ENCODE measurements at places on chromosomes 2 and 18.

- DNase-seq, result no peak
These were observed 48.7 kb downstream of the KIF3C start for GRCh38 chr2:25933622-25934021.

DNA sequence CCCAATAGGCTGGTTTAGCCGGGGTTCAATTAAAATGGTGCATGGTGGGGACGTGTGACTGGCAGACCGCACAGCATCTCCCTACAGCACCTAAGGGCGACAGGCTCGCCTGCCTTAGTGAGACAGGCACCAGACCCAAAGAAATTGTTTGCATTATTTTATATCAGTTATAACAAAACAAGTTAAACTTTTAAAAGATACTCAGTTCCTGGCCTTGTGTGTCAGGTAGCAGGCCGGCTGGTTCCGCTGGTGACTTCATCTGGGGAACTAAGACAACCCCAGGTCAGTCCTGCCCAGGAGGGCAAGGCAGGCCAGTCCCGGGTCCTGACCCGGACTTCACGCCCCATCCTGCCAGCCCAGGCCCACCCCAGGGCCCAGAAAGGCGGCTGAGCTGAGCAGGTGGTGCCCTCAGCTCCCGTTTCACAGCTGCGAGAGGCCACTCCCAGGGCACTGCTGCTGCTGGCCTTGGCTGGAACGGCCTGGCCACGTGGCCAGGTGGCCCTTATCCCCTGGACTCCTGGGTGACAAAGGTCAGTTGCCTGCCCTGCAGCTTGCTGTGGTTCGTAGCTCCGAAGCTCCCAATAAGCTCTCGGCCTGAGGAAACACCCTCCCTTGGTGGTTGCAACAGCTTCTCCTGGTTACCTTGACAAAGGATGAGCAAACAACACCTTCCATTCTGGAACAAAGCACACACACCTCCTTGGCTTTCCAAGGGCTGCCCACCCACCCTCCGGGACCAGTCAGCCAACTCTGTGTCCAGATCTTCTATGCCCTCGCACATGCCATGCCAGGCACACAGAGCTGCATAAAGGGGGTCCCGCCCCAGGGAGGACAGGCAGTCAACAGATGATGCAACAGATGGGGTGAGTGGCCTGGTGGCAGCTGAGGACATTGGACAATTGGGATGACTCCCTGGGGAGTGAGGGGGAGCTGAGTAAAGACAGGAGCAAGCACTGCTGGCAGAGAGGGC is 11.3 kb upstream of the AGXT start:
- no peak for DNase-seq

DNA sequence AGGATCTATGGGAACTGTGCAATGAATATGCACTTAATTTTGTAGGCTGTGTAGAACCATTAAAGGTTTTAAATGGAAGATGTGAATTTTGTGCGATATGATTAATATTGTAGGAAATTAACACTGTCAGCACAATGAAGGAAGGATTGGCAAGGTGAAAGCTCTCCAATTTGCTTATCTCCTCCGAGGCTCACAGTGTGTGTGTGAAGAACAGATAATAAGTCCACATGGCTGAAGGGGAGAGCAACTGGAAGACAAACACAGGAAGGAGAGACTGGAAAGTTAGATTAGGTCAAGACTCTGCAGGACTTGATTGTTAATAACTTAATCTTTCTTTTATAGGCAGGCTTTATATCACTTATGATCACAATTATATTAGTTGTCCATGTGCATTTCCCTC is 269.7 kb upstream of the VRK2 start:
- no peak for DNase-seq

- DNase-seq, result no peak
These were observed 199.6 kb upstream of the MMADHC start for GRCh38 chr2:149787206-149787605.

GRCh38 chr18:45802814-45803492 is 22.5 kb upstream of the SIGLEC15 start:
- no peak for DNase-seq

GRCh38 chr2:68834737-68835376 is 36.3 kb downstream of the BMP10 start:
- DNase-seq, result no peak

DNA sequence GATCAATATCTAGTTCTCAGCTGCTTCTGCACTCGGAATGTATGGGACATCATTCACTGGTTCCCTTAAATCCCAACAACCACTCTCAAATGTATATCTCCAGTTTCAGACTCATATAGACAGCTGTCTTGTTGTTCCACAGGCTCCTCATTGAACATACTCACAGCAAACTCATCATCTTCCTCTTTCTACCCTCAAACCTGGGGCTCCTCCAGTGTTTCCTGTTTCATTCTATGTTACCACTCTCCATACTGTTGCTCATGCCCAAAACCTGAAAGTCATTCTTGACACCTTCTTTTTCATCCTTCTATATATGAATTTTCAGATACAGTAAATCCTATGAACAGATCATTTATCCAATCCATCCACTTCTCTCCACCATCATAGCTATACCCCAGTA is 18.7 kb upstream of the REL start:
- no peak for DNase-seq

DNA sequence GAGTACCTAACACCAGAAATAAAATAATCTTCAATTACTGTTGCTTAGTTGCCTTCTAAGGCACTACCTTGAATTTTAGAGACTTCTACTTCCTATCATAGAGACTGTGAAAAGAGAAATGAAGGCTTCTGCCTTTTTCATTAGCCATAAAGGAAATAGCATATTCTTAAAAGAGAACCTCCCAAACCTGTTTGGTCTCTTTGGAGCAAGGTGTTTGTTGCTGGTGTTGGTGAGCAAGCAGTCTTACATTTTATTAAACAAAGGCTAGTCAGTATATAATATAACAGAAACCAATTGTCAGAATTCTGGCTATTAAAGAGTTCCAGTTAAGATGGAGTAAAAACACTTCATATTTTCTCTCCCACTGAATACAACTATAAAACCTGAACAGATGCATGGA is 116.4 kb downstream of the TAF4B start:
- DNase-seq, result no peak

DNA sequence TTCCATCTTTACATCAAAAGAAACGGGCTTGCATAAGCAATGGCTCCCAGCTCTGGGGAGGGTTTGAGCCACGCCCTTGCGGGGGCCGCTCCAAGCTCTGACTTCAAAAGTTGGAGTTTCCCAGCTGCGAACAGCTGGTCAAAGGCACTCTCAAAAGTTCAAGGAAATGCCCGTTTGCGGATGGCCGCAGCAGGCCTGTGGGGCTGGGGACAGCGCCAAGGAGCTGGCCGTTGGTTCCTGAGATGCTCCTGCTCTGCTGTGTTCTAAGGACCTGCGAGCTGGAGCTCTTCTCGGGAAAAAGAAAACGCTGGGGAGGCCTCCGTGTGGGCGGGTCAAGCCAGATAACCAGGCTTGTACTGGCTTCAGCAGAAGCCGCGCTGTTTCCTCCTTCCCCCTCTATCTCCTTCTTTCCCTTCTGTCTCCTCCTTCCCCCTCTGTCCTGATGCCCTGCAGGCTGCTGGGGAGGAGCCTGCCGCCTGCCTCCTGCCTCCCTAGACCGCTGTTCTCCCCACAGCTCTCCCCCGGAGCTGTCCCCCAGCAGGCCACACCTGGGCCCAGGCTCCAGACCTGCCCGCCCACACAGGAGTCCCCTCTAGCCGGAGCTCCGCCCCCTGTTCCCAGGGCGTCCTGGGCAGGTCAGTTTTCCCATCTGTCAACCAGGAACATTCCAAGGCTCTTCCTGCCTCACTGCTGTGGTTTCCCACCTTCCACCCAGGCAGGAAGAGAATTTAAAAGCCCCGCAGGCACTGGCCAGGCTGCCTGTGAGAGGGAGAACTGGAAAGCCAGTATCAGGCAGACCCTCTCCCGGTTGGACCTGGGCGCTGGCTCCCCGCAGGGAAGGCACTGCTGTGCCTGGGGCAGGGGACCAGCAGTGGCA is 14.1 kb downstream of the KLF11 start:
- DNase-seq, result no peak

All from central memory CD4-positive, alpha-beta T cell (primary cell).